CD4-positive, alpha-beta T cell treated with Interleukin-21 for 1 hour (primary cell): ENCODE measurements at places on chromosomes 3 and 15.

- DNase-seq = no peak
Observed at GRCh38 chr15:94331731-94332130, 100.4 kb downstream of the MCTP2 start.

DNA sequence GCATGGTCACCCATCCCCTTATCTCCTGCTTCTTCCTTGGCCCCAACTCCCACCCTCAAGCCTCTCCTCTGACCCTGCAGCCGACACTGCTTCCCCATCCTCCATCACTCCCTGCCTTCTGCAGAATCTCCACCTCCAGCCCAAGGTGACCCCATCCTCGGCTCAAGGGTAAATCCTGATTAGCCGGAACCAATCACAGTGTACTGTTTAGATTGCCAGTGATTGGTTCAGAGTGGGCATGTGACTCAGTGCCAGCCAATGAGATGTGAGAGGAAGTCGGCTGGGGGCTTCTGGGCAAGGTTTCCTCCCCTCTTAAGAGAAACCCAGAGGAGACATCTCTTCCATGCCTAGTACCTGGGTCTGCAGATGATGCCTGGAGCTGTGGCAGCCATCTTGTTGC lies 10.3 kb downstream of the CACNA2D2 start:
- no peak for DNase-seq

- DNase-seq = no peak
Observed at GRCh38 chr15:80249973-80250372, 2.0 kb downstream of the CTXND1 start.

DNA sequence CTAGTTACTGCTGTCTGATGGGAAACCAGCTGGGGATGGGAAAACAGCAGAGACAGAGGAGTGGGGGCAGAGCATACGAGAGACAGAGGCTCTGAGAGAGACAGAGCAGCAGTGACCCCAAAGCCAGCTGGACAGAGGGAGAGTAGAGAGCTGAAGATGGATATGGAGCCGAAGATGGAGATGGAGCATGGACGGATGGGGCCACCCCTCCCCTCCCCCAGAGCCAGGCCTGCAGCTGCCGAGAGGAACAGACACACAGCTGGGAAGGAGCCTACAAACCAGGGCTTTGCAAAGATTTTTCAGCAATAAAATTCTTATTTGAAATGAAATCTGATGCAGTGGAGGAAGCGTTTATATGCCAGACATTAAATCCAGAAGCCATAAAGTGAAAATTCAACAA lies 167.6 kb upstream of the LINGO1 start:
- DNase-seq = no peak

GRCh38 chr3:150371741-150372254 lies 36.3 kb upstream of the TSC22D2 start:
- DNase-seq = no peak

- no peak for DNase-seq
Observed at GRCh38 chr3:121992601-121993560, 29.2 kb downstream of the ILDR1 start.
